PC-9 (cell line): ENCODE measurements at places on chromosomes 16 and 17. TPM values are rescaled to one million over a fixed set of nuclear protein-coding genes. Genes with fewer than 3 reads are reported as not detected.

- DNase-seq, result peak; percentile 72
- peak overlapping the region; percentile 58 for H3K27ac ChIP-seq
- no peaks in the 10 kb centered on the region for H3K27me3 ChIP-seq
- H3K36me3 ChIP-seq, result no peaks in the 10 kb centered on the region
Measured at GRCh38 chr17:45248132-45248957, 13.5 kb downstream of the SPATA32 start.

- H3K36me3 ChIP-seq, result no peaks in the 10 kb centered on the region
- no peaks in the 10 kb centered on the region for H3K4me1 ChIP-seq
- H3K4me3 ChIP-seq, result no peak overlapping the region
Measured at GRCh38 chr16:48852951-48853350, 243.0 kb upstream of the N4BP1 start.

GRCh38 chr16:85374571-85374872, 238.6 kb upstream of the GSE1 start:
- H3K27me3 ChIP-seq, result no peaks in the 10 kb centered on the region
- no peaks in the 10 kb centered on the region for H3K36me3 ChIP-seq
- no peak for DNase-seq
- H3K27ac ChIP-seq, result no peak overlapping the region
- H3K4me3 ChIP-seq, result no peak overlapping the region

GRCh38 chr16:56258508-56259424, 67.5 kb downstream of the GNAO1 start:
- DNase-seq, result no peak
- peaks cover 25% of the 10 kb centered on the region for H3K4me1 ChIP-seq
- no peaks in the 10 kb centered on the region for H3K36me3 ChIP-seq
- H3K27ac ChIP-seq, result no peak overlapping the region
- no peaks in the 10 kb centered on the region for H3K27me3 ChIP-seq

GRCh38 chr17:18379246-18380146, 1.9 kb downstream of the EVPLL start:
- H3K27ac ChIP-seq, result no peak overlapping the region
- H3K27me3 ChIP-seq, result no peaks in the 10 kb centered on the region
- no peak overlapping the region for H3K4me3 ChIP-seq

DNA sequence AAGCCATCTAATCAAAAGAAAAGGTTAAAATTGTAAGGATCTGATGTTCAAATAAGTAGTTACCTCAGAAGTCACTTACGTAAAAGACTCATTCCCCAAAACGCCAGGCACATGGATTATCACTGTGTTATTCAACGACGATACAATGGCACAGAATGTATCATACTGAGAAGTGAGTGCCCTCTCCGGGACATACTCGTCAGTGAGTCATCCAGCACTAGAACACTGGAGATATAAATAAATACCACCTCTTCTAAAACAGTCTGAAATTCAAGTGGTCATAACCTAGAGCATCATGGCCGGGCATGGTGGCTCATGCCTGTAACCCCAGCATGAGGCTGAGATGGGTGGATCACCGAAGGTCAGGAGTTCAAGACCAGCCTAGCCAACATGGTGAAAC, 24.9 kb downstream of the USP31 start:
- H3K4me1 ChIP-seq, result no peaks in the 10 kb centered on the region
- no peak overlapping the region for H3K27ac ChIP-seq
- H3K4me3 ChIP-seq, result no peak overlapping the region
- no peaks in the 10 kb centered on the region for H3K27me3 ChIP-seq
- no peaks in the 10 kb centered on the region for H3K36me3 ChIP-seq

Gene PDIA2
- total RNA-seq, result not detected in 2 replicates

Gene P3H4
- 26.8 and 34.0 TPM in 2 replicates for total RNA-seq
